ENCODE measurements at places on chromosomes 3 and 15.

- DNase-seq, result no peak
Observed at GRCh38 chr3:89314454-89315098, 207.2 kb downstream of the EPHA3 start.

- no peak for DNase-seq
Observed at GRCh38 chr15:97867870-97868269, 92.6 kb upstream of the ARRDC4 start.

DNA sequence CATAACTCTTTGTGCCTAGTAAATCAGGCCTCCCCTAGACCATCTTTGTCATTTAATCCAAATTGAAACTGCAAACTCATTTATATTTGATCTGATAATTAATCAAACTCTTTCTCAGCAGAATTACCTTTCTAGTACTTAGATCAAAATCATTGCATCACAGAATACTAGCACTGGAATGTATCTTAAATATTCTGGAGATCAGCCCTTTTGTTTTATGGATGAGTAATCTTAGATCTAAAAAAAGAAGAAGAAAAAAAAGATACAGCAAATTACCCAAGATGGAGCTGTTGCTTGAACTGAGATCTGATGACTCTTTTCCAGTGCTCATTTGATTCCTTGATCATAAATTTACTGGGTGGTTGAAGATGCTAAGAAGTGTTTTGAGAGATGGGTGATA, 47.9 kb downstream of the NAALADL2 start:
- DNase-seq, result no peak

DNA sequence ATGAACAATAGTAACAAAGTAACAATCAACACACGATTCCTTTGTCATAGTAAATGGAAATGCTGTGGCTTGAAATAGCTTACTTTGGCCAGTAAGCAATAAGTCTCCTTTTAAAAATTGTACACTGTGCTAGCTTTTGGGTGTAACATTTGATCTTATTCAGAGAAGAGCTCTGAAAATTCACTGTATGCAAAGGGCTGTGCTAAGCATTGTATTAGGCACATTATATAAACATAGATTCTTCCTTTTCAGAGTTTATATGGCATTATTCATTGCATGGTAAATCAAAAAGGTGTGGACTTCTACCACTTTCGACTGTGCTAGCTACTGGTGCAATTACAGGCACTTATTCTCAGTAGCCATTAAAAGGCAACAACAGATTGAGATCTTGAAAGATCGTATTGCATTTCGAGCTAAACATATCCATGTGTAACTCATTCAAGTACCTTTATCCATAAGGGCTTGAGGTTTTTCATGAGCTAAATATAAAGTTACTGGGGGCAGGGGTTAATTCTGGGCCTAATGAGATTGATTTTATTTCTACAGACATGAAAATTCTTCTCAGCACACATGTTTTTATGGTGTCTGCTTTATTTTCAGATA, 246.8 kb downstream of the NR1D2 start:
- DNase-seq, result no peak

DNA sequence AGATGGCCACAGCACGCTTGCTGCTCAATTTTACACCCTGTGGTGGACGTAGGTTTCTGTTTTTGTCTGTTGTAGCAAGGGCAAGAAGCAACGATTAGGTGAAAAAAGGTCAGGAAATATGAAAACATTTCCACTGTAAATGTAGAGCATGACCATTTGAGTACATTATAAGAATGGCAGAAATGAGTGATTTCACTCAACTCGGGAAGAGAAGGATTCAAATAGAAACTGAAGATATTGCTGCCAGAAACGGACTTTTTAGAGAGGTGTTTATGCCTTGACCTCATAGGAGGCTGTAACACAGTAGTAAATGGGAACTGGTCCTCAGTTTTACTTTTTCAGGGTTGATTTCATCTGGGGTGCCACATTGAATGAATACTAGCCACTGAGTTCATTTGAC, 33.1 kb upstream of the GASK1A start:
- DNase-seq, result no peak
